CD4-positive, alpha-beta T cell treated with Interleukin-4 for 4 hours (primary cell): ENCODE measurements at places on chromosomes 4 and X.

- no peak for DNase-seq
Measured at GRCh38 chr4:6576512-6576911, 1.5 kb downstream of the MAN2B2 start.

DNA sequence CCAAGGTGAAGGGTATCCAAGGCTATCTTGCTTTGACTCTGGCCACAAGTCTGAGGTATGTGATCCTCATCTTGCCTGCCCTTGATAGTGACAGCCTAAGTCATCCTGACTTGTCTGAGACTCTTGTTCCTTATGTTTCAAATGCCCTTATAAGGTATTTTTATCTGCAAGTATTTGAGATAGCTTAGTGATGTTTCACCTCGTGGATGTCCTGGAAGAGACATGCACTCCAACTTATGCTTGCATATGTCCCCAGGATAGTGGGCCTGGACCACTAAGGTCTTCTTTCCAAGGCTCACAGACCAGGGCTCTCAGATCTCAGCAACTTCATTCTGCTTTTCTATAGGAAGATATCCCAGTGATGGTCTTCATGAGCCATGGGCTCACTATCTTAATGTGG, 120.5 kb upstream of the WDR1 start:
- DNase-seq, result no peak

- DNase-seq, result no peak
Measured at GRCh38 chr4:154854362-154854761, 73.3 kb downstream of the RBM46 start.

GRCh38 chr4:148226341-148226740, 215.9 kb downstream of the NR3C2 start:
- DNase-seq, result no peak

DNA sequence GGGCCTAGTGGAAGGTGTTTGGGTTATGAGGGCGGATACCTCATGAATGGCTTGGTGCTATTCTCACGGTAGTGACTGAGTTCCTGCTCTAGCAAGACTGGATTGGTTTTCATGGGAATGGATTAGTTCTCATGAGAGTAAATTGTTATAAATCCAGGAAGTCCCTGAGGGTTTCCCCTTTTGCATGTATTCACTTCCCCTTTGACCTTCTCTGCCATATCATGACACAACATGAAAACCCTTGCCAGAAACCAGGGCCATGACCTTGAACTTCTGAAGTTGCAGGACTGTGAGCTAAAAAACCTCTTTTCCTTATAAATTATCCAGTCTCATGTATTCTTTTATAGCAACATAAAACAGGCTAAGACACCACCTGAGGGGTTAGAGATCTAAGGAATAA, 529.7 kb upstream of the RPS6KA3 start:
- DNase-seq, result no peak

GRCh38 chrX:85243761-85244449, at the start of the genes SATL1 and ZNF711:
Gene SATL1 (minus strand): TSS chrX:85243779. CDS start chrX:85108968, 134,811 bp downstream.
Gene ZNF711 (plus strand): TSS chrX:85243991. CDS start chrX:85247573, 3,582 bp downstream.
- peak; percentile 3 for DNase-seq

GRCh38 chr4:112416464-112416863, 99.5 kb downstream of the NEUROG2 start:
- no peak for DNase-seq

DNA sequence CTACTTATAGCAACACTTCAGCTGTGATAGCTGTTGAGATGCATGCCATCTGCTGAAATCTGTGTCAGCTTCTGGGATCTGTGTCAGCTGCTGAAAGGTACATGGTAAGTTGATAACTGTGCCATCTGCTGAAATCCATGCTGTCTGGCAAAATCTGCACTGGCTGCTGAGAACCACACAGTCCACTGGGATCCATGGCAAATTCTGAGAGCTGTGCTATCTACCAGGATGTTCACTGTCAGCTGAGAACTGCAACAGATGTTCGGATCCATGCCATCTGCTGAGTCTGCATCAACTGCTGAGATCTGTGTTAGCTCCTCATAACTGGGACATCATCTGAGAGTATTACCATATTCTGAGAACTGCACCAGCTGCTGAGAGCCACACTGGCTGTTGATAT, 430.5 kb upstream of the POU3F4 start:
- DNase-seq, result no peak

DNA sequence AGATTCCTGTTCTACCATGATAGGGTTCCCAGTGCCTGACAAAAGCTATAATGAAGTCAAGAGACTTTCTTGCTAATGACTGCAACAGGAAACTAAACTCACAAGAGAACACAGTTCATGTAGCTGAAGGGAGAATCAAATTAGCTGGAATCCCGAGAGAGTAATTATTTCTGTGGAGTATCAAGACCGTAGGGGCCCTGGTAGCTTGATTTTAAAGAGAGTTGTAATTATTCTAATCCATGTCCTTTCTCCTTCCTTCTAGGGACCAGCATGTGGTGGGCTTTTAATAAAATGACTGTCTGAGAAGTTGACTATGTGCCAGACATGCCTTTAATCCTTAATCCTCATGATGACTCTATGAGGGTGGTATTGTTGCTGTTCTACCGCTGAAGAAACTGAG, 1.7 kb upstream of the TRPC5OS start:
- no peak for DNase-seq

DNA sequence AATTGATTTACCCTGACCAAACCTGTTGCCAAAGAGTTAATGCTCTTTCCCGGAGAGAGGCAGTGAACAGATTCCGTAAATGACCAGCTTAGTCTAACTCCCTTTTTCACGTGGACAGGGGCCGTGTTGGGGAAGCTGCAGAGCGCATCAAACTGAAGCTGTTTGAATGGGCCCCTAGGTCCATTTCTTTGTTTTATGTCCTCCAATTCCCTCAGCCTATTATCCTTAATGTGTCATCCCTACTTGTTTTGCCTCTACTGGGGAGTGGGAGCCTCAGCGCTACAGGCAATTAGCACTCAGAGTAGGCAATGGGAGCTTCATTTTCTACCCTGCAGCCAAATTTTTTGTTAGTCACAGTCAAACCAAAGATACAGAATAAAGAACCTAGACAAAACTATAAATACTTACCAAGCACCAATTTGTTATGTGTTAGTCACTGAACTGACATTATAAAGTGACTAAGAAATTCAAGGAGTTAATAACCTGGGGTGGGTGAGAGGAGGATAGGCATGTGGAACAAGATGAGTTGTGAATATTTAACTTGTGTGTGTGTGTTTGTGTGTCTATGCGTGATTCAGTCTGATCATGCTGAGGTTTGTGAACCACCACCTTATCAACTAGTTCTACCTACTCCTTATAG, 417.4 kb downstream of the PACRGL start:
- no peak for DNase-seq

- DNase-seq, result peak; percentile 73
Measured at GRCh38 chr4:148060264-148061140, 328.6 kb downstream of the ARHGAP10 start.

GRCh38 chrX:130228871-130229270, 39.8 kb downstream of the ZNF280C start:
- DNase-seq, result no peak

GRCh38 chrX:141969706-141970105, 66.0 kb downstream of the MAGEC1 start:
- no peak for DNase-seq

DNA sequence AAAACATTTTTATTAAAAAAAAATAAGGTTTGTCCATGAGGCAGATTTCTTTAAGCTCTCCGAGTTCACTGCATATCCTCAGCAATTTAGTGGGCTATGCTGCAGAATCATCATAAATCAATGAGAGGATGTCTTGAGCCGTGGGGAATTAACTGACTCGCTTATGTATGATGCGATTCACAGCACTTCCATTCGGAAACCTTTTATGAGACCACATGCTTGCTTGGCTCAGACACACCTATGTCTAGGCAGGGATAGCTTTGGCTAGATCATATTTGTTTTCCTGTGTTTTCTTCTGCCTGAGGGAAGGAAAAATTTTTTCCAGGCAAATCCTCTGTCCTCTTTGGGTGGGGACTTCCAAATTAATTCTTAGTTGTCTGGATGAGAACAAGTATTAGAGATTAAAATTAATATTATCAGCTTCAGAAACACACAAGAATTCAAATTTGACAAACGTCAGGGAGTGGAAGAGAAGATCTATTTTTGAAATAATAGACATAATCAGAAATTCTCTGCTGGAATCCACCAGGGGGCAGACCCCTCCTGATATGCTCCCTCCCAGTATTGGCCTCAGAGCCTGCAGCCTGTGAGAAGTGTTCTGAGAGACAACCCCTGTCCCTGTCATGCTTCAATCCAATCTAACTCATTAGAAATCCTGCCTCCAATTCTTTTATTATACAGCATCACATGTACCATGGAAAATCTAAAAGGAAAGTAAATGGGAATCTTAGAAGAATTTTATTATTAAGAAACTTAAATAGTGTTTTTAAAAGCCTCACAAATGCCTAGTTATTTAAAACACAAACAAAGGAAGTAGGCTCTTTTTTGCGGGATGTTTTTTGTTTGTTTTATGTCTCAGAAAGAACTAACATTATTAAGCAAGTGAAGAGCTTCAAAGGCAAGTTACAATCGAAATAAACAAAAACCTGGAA, 345.1 kb upstream of the TACR3 start:
- DNase-seq, result no peak

DNA sequence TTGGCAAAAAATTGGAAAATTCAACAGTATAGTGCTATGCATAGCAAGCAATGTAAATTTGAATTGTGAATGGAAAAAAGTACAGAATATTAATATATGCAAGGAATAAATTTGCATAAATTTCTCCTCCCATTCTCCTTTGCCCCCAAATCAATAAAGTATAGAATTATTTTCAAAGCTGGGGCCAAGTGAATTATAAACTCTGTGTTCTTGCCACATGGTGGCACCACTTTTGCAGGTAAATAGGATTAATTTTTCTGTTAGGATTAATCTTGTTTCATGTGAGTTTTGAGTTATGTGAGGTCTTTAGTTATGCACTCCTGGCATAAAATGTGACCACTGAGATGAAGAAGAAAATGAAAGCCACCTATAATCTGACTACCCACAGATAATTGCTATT, 19.9 kb downstream of the COPS4 start:
- peak; percentile 20 for DNase-seq

- DNase-seq, result no peak
Measured at GRCh38 chr4:52477191-52477780, 181.8 kb downstream of the USP46 start.

GRCh38 chr4:121712001-121712651, 15.3 kb upstream of the ANXA5 start:
- DNase-seq, result no peak

- no peak for DNase-seq
Measured at GRCh38 chr4:105572296-105572695, 19.9 kb downstream of the ARHGEF38 start.

- DNase-seq, result no peak
Measured at GRCh38 chrX:67543818-67544217, at the start of gene AR. Gene AR (plus strand): TSS chrX:67544021. CDS start chrX:67545147, 1,126 bp downstream.

GRCh38 chr4:45183905-45184304, 457.5 kb upstream of the GNPDA2 start:
- DNase-seq, result no peak

GRCh38 chrX:70481471-70482270, 37.0 kb downstream of the DLG3 start:
- DNase-seq, result no peak

GRCh38 chrX:3345281-3346191, 916 bp downstream of the MXRA5 start:
- DNase-seq, result no peak

DNA sequence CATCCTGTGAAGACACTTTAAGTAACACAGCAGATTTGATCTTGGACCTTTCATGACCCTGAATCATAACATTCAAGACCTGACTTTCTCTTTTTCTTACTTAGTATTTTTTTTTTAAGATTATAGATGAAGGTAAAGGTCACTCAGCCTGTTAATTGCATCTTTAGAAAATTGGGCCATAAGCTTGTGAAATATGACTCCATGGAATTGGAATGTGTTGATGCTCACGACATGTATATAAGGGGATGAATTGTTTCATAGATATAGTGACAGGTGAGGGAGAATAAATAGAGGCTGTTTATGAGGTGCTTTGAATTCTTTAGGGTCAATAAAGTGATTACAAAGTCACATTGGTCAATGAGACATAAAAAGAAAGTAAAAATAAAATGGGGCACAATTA, 27.7 kb upstream of the HS3ST1 start:
- no peak for DNase-seq

DNA sequence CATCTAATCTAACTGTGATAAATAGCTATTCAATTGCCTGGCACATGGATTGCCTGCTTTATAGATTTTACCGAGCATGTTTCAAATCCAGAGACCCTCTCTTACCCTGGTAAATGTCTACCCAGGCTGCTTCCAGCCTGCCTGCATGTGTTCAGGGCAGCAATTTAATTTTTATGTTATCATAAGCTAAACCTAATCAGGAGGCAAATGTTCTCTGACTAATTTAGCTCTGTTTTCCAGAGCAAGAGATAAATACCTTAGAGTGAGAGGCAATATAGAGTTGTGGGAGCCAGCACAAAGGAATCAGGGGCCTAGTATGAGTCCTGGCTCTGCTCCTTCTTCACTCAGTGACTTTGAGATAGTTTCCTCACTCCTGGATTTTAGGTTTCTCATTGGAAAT, 37.7 kb downstream of the PARM1 start:
- no peak for DNase-seq

DNA sequence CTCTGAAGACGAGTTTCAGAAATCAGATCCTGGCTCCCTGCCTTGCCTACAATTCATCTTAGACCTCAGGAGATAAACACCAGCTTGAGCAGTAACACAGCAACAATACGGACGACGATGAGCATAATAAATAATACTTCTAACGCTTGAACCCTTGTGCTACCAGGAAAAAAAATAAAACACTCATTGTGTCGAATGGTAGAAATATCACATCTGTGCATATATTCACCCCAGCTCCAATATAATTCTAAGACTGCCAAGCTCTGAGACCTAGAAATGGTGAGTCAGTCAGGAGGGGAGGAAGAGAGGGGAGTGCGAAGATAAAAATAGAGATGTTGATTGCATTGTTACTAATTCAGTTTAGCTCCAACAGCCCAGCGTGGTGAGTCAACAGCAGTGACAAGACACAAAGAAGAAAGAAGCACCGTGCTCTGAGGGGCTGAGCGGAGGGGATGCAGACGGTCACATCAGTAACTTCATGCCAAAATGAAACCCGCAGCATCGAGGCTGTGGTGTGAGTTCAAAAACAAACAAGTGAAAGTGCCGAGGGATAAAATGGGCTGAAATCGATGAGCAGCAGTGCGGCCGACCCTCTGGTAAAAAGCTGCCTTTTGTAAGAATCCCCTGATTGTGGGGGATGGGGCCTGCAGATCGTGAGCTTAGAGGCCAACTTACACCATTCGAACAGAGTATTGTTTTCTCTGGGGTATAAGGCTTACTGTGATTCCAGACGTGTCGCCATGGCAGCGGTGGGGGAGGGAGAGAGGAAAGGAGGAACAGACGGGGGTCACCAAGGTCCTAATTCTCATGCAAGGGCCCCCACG, 150.4 kb downstream of the MGST2 start:
- no peak for DNase-seq
